ENCODE measurements at places on chromosomes 5 and 9.

- DNase-seq = no peak
Observed at GRCh38 chr9:99773468-99774138, 48.1 kb upstream of the NR4A3 start.

- no peak for DNase-seq
Observed at GRCh38 chr5:55306641-55307382, 682 bp downstream of the DHX29 start.

DNA sequence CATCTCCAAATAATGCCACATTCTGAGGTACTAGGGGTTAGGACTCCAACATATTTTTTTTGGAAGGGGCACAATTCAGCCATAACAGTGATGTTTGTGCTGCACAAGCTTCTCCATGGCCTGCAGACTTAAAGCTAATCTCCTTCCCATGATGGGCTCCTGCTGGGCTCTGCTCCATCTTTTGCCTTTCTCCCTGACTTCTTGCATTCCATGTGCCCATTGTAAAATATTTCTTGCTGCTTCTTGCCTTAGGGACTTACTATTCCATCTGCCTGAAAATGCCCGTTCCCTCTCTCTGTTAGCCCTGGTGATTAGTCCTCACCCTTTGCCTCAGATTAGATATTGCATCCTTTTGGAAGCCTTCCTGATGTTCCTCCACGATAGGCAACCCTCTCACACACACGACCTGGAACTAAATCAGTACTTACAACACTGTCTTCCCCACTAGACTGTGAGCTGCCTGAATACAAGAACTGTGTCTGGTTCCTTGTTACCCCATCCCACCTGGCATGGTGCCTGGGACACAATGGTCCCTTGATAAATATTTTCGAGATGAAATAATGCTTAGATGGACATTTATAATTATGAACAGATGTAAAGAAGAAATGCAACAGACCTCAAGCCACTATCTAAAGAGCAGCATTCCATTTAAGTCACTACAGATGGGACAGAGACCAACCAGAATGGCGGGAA, 33.5 kb downstream of the OR1J1 start:
- DNase-seq = no peak

- DNase-seq = no peak
Observed at GRCh38 chr9:82184524-82184923, 196.0 kb downstream of the SPATA31D1 start.

DNA sequence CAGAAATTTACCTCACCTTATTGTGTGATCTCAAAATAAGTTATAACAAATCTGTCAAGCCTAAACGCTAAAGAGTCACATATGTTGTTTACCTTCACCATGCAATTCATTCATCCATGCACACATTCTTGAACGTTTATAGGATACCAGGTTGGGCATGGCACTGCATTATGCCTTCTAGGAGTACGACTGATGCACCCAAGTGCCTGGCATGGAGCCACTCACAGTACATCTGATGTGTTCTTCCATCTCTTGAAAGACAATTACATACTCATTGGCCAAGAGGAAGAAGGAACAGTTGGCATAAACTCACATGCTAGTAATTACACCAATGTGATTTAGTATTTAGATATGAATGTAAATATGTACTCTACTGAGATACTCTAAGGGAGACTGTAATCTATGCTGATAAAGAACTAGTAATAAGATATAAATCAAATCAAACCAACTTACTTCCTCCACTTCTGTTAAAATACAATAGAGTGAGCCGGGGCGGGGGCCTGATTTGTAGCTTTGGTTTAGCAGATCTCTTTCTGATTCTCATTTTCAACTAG, 90.7 kb downstream of the LPAR1 start:
- no peak for DNase-seq

DNA sequence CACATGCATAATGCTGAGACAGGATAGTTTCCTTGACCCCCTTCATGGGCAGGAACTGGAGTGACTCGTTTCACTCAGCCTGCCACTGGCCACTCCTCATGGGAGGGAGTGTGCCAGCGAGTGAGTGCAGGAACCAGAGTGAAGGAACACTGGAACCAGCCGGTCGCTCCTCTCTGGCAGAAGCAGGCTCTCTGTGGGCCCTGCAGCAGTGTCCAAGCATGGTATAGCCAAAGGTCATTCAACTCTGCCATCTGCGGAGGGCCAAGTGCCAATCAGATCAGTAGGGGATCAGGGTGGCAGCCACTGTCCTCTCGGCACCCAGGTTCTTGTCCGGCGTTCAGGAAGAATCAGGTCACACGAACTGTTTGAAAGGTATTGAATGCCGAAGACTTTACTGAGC, 169.3 kb upstream of the PPP1R2B start:
- no peak for DNase-seq

- DNase-seq = peak; percentile 51
Observed at GRCh38 chr9:97900738-97901565, 21.3 kb downstream of the TRMO start.

DNA sequence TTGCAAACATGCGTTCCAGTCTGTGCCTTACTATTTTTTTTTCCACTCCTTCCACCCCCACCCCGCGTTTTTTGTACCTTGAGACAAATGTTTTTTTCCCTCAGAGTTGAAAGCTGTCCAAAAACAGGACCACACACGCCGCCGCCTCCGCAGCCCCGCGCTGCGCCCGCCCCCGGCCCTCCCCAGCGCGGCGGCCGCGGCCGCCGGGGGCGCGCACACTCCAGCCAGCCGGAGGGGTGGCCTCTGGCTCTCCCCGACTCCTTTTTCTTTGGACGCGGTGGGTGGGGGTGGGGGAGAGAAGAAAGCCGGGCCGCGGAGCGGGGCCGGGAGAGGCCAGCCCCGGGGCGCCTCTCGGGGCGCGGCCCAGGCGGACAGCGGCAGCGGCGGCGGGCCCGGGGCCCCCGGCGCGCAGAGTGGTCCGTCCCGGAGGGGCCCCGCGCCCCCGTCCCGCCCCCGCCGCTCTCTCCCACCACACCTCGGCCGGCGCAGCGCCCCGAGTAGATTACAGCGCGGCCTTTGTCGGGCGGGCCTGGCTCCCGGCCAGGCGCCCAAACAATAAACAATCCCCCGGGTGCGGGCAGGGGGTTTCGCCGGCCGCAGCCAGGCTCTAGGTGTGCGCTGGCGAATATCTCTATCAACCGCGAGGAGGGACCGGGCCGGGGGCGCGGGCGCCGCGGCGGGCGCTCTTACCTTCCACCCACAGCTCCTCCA, 10.9 kb downstream of the PTCH1 start:
- peak; percentile 55 for DNase-seq

DNA sequence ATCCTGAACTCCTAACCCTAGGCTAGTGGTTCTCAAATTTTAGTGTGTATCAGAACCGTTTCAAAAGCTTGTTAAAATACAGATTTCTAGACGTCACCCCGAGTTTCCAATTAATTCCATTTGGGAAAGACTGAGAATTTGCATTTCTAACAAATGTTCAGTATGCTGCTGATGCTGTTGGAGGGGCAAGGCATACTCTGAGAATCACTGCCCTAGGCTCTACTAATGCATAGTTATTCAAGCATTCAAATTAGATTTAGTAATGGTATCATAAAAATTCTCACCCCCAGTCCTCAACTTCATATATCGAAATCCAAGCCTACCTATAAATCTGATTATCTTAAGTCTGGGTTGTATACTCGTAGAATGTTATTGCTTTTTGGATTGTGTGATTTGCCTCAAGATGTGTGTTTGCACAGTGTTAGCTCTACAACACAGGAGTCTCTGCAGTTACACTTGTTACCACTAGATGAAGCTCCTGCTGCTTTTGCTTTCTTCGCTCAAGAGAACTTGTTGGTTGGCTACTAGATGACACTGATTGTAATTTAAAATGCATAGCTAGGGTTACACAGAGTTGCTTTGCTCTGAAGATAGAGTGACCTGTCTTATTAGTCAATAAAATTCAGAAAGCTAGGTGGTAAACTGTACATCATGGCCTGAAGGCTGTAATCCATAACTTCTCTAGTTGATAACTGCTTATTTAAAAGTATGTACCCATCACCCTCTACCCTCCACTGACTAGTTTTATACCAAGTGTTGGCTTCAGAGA, 7.5 kb upstream of the ERAP2 start:
- DNase-seq = peak; percentile 43

- DNase-seq = no peak
Observed at GRCh38 chr5:11110128-11110527, 349.1 kb upstream of the DAP start.

DNA sequence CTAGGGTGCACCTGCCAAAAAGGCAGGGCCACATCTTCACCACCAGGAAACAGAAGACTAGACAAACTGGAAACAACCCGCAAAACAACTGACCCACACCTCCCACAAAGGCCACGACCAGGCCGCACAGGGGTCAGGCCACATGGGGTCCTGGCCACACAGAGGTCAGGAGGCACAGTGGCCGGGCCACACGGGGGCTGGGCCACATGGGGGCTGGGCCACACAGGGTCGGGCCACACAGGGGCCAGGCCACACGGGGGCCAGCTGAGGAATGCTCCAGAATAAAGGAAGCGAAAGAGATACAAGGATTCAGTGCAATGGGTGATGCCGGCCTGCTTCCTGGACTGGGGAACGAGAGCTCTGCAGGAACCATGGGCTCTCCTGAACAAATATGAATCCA, 91.6 kb downstream of the OLFM1 start:
- DNase-seq = no peak

- DNase-seq = peak; percentile 37
Observed at GRCh38 chr5:109410389-109411148, 795 bp upstream of the PJA2 start.

- peak; percentile 53 for DNase-seq
Observed at GRCh38 chr5:165630261-165630778, 2124.9 kb downstream of the MAT2B start.

DNA sequence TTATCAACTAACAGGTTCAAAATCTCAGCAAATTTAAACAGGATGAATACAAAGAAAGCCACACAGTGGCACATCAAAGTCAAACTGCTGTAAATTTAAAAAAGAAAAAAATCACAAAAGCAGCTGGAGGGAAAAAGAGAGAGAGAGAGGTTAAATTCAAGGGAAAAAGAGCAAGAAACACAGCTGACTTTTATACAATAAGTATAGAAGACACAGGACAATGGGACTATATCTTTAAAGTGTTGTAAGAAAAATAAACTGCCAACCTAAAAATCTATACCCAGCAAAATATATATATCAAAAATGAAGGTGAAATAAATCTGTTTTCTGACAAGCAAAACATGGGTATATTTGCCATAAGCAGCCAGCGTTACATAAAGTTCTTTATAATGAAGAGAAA, 261.5 kb downstream of the TLE1 start:
- DNase-seq = no peak

- DNase-seq = no peak
Observed at GRCh38 chr5:170589643-170590042, 85.8 kb downstream of the KCNIP1 start.

- no peak for DNase-seq
Observed at GRCh38 chr5:122738088-122738487, 36.8 kb upstream of the SNX2 start.

DNA sequence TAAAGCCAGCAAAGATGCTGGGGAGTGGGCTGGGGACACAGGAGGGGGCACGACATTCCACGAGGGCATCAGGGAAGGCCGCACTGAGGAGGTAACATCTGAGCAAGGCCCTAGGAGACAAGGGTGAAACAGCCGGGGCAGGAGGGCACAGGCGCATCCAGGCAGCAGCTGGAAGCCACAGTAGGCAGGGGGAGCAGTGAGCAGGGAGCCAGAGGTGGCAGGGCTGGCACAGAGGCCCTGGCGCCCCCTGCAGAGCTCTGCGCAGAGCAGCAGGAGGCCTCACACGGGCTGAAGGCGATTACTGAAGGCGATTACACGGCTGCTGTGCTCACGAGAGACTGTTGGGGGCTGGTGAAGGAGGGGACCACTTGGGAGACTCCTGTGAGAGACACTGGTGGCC, 15.4 kb downstream of the LMAN2 start:
- no peak for DNase-seq

DNA sequence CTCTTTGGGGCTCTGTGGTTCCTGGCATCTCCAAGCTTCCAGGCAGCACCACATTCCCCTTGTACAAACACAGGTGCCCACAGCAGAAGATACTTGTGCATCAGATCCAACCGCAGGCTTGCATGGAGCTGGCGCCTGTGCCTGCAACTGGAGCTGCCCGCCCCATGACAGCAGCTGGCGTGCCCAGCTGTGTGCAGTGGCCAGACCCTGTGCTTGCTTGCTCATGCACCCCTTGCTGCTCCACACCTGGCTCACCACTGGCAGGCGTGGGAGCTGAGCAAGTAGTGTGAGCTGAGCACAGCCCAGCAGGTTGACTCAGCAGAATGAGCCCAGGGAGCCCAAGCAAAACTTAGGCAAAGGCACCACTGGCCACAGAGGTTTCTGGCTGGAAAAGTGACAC, 84.4 kb upstream of the STARD4 start:
- DNase-seq = no peak

- no peak for DNase-seq
Observed at GRCh38 chr9:128903871-128904620, 16.7 kb upstream of the PHYHD1 start.

- no peak for DNase-seq
Observed at GRCh38 chr9:70093095-70093494, 49.4 kb downstream of the MAMDC2 start.

- DNase-seq = no peak
Observed at GRCh38 chr5:57368010-57368409, 114.6 kb downstream of the ACTBL2 start.

- no peak for DNase-seq
Observed at GRCh38 chr9:8883321-8883720, 1083.7 kb upstream of the DMAC1 start.

- no peak for DNase-seq
Observed at GRCh38 chr9:6996061-6996854, 238.5 kb downstream of the KDM4C start.

DNA sequence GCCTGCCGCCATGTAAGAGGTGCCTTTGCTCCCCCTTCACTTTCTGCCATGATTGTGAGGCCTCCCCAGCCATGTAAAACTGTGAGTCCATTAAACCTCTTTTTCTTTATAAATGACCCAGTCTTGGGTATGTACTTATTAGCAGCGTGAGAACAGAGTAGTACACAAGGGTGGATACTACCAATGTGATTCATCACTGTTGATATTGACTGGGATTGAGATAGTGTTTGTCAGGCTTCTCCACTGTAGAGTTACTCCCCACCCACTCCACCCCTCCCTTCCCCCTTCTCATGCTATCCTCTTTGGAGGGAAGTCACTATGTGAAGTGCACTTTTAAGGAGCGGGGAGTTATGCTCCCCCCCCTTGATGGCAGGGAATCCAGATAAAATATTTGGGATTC, 11.4 kb upstream of the CRHBP start:
- DNase-seq = no peak

DNA sequence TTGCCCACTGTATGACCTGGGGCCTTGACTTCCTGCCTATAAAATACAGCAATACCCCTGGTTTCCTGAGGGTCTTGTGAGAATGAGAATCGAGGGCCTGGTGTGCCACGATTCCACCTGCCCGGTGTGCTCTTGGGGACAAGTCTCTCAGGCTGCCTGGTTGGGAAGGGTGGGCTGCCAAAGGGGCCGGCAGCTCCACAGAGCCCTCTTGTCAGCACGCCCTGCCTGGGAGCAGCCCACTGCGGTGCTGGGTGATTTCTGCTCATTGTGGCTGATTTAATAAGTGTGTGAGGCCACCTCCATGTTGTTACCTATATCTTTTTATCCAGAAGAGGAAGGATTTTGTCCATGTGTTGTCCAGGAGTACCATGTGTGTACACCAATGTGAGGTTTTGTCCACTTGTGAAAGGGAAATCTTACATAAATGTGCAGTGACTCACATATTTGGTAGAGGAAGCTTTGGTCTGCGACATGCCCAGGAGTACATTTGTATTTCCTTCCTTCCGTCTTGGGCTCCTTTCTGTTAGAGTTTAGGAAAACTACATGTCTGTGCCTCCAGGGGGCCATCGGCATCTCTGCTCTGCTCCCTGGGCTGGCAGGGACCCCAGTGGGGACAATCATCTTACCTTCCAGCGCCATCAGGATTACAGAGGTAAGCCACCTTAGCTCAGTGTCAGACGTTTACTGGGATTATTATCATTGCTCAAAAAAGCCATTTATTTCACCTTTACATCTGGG, 108.6 kb downstream of the PHF2 start:
- no peak for DNase-seq

Measured in NCI-H345 (cell line).